RCC 7860 (cell line): ENCODE measurements at places on chromosomes 13 and 19.

- no peak for DNase-seq
Observed at GRCh38 chr13:113992276-113993005, 18.6 kb upstream of the C13orf46 start.

- no peak for DNase-seq
Observed at GRCh38 chr19:44280916-44281315, 21.2 kb downstream of the ZNF233 start.

- no peak for DNase-seq
Observed at GRCh38 chr19:38848299-38849146, 1.3 kb downstream of the HNRNPL start.

- DNase-seq: no peak
Observed at GRCh38 chr19:40613690-40614621, 12.8 kb downstream of the LTBP4 start.

- peak; percentile 19 for DNase-seq
Observed at GRCh38 chr13:97018029-97018819, 23.9 kb upstream of the OXGR1 start.

DNA sequence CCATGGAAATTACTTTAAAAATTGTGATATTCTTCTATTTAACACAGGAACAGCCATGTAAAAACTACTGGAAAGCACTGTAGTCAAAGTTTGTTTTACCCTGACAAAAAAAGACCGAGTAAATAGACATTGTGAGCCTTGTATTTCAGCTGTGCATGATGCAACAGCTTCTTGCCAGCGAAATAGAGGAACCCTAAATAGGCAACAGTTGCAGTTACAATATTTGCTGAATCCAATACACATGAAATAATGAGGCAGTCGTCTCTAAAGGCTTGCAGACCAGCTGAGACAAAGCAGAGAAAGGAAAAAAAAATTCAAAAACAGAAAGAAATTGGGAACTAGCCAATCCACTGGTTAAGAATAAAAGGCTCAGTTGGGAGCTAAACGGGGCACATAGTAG, 1001.1 kb downstream of the OLFM4 start:
- DNase-seq: no peak

GRCh38 chr13:107881362-107881761, 334.0 kb downstream of the LIG4 start:
- peak; percentile 29 for DNase-seq

GRCh38 chr19:17570791-17571190, 15.3 kb downstream of the COLGALT1 start:
- no peak for DNase-seq

DNA sequence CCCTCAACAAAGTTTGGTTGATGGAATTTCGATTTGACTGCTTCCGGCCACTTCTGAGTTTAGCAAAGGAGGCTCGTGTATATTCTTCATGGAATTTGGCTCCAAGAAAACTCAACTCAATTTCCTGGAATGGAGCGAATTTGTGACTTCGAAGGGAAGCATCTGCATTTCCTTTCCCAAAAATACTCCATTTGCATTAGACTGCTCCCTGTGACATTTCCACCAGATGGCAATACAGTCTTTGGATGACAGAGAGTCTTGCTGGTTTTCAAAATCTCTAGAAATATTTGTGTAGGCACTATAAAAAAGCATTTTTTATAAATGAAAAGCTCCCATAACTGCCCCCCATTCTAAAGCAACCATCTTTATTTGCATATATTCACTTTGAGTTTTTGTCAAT, 4.1 kb downstream of the C1QTNF9 start:
- no peak for DNase-seq
